Stimulated activated CD4-positive, alpha-beta T cell treated with anti-CD3 and anti-CD28 coated beads, TNF-alpha, amount 100 ng/mL, for 24 hours (primary cell): ENCODE measurements at places on chromosomes 6 and 20.

GRCh38 chr20:32586291-32586690 lies 1.2 kb upstream of the NOL4L start:
- no peak for DNase-seq

GRCh38 chr20:18588574-18588933 lies 700 bp downstream of the DTD1 start:
- DNase-seq, result no peak

DNA sequence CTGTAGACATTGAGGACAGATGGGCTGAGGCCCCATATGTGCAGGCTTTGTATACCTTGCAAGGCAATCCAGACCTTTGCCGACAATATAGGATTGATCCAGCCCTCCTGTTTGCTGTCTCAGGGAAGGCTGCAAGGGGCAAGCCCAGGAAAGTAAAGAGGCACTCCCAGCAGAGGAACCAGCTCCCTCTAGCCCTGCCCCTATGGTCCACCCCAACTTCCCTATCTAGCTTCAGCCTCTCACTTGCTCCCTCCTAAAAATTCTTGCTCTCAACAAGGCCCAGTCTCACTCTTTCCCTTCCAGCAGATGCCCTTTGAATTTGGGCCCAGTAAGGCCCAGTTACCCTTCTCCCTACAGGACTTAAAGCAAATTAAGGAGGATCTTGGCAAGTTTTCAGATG lies 92.6 kb downstream of the JARID2 start:
- no peak for DNase-seq

- no peak for DNase-seq
These were observed 34.9 kb upstream of the LOC128125822 start for GRCh38 chr6:63537201-63537958.

DNA sequence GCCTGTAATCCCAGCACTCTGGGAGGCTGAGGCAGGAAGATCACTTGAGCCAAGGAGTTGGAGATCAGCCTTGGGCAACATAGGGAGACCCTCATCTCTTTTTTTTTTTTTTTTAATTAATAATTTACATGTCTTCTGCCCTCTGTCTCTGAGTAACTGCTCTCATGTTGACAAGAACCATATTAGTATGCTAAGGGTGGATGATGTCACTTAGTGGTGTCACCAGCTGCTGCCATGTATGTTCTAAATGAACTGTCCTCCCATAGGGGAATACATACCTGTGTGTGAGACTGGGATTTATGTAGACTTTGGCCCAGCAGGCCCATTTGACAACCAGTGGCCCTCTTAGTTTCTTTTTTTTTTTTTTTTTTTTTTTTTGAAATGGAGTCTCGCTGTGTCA lies 65.6 kb downstream of the SCAND1 start:
- no peak for DNase-seq

DNA sequence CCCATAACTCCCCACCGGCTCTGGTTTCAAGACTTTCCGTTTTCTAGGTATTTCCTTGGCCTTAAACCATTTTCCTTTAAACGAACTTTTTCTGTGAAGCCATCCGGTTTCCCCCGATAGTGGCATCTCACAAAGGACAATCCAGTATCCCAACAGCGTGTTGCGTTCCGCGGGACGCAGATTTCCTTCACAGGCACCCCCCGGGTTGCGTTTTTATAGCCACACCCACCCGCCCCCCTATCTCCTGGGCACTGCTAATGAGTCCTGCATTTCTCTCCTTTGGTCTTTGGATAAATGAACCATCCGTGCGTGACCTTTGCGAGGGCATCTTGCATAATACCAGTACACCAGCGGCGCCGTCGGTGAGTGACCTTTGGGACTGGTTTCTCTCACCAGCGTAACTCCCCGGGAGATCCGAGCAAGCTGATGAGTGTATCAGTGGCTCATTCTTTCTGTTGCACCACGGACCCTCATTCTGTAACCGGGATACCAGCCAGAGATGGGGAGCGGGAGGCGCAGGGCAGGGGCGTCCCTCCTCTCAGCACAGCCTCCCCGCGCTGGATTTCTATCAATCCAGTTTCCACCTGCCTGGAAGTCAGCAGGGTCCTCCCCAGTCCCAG lies 586 bp upstream of the NQO2 start:
- DNase-seq, result peak; percentile 64

- no peak for DNase-seq
These were observed 20.2 kb upstream of the HLA-DOA start for GRCh38 chr6:33029328-33030184.

- DNase-seq, result no peak
These were observed 1.5 kb upstream of the PHIP start for GRCh38 chr6:79079561-79080041.

DNA sequence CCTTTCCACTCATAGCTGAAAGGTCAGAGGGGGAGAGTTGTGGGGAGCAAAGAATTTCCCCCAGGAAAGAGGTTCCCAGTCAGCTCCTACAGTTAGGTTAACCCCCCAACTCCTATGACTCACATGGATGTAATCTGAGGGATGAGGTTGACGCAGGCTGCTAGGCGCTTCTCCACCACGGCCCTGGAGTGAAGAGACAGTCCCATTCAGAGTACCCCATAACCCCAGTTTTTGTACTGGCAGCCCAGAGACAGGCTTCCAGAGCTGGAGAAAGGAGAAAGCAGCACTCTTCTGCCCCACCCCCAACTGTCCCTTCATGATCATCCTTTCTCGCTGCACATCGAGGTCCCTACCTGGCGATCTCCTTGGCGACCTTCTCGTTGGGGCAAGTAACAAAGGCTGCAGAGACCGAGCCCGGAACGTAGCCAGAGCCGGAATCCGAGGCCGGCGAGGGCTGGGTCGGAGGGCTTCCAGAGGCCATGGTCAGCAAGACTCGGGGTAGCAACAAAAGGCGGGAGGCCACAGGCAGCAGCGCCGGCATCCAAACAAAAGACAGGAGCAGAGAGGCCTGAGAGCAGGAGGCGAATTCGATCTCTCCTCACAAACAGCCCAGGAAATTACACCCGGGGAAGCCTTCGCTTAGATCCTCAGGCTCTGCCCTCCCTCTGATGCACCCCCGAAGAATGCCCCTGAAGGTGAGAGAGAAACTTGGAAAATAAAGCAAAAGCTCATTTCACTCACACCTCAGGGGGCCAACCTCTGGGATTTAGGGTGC lies 592 bp downstream of the CUTA start:
- DNase-seq, result no peak

- DNase-seq, result peak; percentile 44
These were observed 65.9 kb downstream of the PTPN1 start for GRCh38 chr20:50575865-50576720.

- DNase-seq, result no peak
These were observed 17.9 kb downstream of the PLCG1 start for GRCh38 chr20:41155261-41155660.

DNA sequence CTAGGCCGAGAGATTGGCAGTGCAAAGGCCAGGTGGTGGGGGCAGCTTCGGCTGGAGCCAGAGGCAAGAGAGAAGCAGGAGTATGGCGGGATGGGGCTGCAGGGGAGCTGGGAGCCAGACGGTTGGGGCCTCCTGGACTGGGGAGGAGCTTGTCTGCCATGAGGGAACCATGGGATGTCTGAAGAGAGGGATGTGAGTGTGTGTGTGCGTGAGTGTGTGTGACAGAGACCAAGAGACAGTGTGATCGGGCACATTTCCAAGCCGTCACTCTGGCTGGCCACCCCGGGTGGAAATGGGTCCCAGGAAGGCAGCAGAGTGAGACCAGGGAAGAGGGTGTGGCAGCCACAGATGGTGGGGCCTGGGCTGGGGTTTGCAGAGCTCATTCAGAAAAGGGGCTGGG lies 13.8 kb downstream of the PHACTR3 start:
- DNase-seq, result no peak

DNA sequence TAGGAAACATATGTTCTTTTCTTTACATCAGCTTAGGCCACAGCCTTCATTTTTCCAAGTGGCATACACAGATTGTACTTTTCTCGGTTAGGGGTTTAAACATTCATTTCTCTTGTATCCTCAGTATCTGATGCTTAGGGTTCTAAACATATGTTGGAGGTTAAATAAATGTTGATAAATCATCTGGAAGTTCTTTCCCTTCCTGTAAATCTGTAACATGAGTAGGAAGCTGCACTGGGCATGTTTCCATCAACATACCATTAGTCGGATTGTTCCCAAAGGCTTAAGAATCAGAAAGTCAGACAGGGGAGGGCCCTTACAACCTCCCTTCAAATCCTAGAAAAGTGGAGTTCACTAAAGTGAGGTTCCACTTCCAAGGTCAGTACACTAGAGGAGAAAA lies 54.8 kb upstream of the BCLAF1 start:
- no peak for DNase-seq

- no peak for DNase-seq
These were observed 1108.2 kb upstream of the GJE1 start for GRCh38 chr6:141024526-141024925.

GRCh38 chr6:29603930-29604329 lies 19.0 kb downstream of the OR2H2 start:
- no peak for DNase-seq

- DNase-seq, result no peak
These were observed 273.9 kb downstream of the RFPL4B start for GRCh38 chr6:112620812-112621569.

DNA sequence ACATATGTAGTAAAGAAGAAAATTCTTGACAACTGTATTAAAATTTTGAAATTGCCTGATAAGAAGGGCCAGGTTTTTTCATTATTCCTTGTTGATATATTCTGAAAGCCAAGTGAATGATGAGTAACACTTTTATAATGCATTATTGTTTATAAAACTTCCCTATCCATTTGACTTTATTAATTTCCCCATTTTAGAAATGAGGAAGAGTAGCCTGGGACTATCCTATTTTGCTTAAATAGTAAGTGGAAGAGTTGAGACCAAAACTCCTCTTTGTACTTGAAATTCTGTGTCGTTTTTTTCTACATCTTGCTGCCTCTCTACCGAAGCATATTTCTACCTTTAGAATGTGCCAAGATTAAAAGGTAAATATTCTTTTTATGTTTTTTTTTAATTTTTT lies 39.7 kb downstream of the TRMT11 start:
- no peak for DNase-seq

DNA sequence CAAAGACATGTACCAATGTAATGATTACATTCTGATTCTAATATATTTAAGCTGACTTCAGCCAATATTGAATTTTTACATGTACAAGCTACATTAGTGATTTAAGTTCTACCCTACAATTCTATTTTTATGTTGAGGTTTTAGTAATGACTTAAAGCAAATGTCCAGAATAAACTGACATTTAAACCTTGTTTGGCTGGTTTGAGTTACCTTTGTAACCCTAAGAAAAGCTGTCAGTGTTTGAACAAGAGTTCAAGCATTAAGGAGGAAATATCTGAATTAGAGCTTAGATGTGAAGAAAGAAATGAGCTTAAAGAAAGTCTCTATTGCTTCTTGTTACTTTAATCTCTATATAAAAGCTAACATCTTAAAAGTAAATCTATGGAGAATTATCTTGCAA lies 710.6 kb upstream of the EPHA7 start:
- no peak for DNase-seq

GRCh38 chr6:162478192-162478671 lies 249.3 kb downstream of the PRKN start:
- DNase-seq, result no peak

DNA sequence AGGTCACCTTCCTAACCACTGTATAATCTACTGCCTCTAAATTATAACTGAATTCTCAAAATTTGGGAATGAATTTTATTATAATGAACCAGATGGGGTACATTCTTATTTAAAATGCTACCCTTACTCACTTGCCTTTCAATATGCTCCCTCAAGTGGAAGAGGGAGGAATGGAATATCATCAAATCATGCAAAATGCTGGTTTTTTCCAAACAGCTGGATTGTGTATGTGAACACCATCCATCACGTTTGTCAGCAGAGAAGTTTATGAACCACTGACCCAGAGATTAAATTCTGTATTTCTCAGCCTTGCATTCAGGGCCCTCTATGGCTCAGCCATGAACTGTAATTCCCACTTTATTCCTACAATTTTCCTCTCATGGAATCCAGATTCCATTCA lies 40.5 kb downstream of the CBLN4 start:
- no peak for DNase-seq

DNA sequence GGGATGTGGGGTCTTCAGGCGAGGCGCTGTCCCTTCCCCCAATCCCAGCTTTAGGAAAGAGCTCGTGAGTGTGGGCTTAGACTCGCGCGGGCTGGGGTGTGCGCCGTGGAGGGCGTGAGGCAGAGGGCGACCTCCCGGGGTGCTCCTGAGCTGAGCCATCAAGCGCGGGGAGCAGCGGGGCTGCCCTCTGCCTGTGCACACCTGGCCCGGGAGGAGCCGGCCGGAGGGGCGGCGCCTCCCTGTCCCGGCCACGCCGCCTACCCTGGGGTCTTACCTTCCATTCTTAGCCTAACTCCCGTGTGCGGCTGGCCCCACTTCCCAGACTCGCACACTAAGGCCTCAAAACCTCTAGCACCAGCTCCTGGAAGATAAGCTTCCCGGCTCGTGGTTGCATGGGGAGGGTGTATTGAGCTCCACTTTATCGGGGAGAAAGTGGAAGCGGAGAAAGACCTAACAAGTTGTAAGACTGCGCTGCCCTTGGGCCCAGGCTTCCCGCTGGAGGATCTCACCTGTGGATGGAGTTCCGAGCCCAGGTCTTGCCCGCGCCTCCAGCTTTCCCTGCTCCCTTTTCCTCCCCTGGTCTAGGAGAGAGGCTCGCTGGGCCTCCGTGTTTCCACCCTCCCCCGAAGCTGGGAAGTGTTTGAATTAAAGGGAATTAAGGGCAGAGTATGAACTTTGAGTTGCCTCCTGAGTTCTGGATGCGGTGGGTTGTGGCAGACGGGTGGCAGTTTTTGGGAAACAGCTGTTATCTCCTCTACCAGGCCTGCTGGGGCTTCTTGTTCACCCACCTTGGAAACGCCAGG lies 1.2 kb downstream of the DNMT3B start:
- no peak for DNase-seq

GRCh38 chr6:148328876-148329555 lies 13.6 kb upstream of the SASH1 start:
- DNase-seq, result no peak

DNA sequence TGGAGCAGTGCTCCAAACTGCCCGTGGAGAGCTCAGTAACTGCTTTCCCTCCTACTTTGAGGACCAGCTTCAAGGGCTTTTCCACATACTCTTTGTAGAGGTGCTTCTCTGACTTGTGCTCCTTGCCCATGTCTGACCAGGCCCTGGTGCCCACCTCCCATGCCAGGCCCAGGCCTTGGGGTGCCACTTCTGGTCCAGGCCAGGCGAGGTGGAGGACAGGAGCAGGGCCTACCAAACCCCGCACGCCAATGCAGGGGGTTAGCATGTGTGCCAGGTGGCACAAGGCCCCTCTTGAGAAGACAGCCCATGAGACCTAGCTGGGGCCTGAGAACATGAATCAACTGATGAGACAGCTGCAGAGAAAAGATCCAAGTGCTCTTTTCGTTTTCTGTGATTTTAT lies 47.0 kb upstream of the PLN start:
- no peak for DNase-seq

DNA sequence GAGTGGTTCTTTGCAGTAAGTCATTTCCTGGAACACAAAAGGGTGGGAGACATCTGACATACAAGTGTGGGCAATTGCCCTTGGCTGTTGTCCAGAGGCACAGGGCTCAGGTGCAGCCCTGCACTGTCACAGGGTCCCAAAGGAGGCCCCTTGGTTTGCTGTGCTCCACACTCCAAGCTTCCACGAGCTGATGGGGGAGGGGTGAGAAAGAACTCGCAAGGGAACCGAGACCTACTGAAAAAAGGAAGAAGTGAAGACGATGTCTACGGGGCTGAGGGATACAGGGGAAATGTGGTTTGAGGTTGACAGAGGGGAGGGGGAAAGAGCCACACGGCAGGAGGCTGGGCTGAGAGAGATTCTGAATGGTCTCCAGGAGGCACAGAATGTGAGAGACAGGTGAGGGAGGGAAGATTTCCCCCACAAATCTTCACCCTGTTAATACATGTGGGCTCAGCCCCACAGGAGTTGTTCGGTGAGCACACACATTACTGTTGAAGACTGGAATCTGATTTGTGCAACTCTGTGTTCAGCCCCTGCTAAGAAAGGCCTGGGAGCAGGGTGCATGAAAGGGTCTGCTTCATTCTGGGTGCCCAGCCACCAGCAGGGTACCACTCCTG lies 123.4 kb downstream of the LY86 start:
- DNase-seq, result no peak
